ENCODE measurements at places on chromosomes 11 and 22.

DNA sequence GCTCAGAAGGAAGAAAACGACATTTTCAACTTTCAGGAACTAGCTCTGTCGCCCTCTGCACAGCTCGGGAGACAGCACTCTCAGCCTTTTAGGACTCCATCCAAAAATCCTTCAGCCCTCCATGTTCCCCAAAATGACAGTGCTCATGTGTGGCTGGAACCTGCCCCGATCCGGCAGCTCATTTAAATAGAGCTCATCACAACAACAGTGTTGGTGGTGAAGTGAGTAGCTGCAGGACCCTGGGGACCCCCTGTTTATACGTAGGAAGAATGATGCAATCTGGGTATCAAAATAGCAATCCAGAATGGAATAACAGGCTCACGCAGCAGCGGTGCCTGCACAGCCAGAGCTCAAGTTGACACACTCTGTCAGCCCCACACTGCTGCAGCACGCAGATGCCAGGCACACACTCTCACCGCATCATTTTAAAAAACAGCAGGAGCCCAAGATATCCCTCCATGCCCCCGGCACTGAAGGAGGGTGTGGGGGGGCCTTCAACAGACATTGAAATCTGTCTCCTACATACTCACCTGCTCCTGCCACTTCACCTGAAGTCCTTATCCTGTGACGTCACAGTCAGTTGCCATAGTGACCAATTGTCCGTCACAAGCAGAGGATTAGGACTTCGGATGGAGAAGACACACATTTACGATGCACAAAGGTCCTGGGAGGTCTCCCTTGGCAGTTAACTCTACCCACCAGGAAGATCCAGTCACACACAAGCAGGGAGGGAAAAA is 24.0 kb downstream of the TRIM66 start:
- no peak for DNase-seq

DNA sequence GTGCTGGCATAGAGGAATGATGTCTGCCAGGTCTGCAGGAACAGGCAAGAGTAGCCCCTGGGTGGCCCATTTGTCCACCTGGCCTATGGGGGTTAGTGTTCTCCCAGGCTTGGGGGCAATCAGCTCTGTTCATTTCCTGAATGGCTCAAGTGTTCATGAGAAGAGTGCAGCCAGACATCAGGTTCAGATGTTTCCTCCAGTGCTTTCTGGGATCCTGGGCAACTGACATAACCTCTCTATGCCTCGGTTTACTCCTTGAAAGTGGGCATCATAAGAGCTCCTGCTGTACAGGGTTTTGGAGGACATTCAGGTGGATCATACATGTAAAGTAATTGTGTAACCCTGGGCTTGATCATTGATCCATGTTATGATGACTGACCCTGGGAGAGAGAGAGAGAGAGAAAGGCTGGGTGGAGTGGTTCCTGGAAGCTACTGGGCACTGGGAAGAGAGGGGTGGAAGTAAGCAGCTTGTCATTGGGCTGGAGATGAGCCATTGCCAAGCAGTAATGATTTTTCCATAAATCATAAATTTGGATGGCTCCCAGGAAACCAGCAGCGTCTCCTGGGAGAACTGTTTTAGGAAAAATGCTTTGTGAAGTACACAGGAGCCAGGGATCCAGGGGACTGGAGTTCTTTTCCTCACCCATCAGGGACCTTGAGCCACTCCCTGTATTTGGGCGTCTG is 30.2 kb upstream of the ACCSL start:
- peak; percentile 38 for DNase-seq

GRCh38 chr11:99584830-99585229 is 564.1 kb downstream of the CNTN5 start:
- no peak for DNase-seq

DNA sequence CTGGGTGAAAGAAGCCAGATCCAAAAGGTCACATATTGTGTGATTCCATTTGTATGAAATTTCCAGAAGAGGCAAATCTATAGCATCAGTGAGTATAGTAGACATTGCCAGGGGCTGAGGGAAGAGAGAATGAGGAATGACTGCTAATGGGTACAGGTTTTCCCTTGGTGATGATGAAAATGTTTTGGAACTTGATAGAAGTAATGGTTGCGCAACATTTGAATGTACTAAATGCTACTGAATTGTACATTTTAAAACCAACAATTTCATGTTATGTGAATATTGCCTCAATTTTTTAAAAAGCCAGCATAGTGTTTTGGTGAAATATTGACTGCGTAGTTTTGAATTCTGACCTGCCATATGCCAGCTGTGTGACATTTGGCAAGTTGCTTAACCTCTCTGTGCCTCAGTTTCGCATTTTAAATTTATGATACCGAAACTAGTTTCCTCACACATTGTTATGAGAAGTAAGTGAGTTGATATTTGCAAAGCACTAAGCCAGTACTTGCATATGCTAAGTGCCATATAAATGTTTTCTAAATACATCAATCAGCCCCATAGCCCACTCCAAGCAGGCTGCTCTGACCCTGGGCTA is 75.4 kb upstream of the TMEM45B start:
- DNase-seq, result no peak

- DNase-seq, result no peak
Observed at GRCh38 chr11:73651661-73652045, 5.3 kb downstream of the PLEKHB1 start.

DNA sequence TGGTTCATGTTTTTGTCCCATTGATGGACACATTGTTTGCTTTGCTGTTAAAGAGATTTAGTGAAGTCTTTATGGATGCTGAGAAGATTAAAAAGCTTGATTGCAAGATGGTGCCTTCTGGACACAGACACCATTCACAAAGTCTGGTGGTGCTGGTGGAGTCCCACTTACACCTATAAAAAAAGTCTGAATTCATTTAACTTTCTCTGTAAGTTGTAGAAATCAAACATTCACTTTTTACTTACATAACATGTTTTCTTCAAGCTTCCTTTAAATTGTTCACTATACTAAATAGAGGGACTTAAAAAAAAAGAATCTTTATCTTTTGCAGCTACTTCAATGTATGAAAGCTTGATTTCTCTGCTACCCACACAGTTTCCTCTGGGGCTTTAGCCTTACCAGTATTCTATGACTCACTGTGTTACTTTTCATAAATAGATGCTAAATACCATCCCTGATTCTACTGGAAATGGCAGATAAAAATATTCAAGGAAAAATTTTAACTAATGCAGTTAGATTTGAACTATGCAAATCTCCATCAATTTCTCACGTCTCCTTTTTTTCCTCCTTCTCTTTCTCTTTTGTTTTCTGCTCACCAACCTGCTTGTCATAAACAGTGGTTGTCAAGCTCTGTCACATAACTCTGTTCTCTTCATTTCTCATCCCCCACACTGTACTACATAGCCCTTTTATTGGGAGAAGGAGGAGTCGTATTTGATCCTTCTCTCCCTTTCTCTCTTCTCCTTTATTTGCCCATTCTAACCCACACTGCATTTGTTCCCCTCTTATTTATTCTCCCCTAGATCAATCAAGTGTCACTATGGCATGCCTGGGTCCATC is 89.7 kb downstream of the FAM76B start:
- DNase-seq, result no peak

DNA sequence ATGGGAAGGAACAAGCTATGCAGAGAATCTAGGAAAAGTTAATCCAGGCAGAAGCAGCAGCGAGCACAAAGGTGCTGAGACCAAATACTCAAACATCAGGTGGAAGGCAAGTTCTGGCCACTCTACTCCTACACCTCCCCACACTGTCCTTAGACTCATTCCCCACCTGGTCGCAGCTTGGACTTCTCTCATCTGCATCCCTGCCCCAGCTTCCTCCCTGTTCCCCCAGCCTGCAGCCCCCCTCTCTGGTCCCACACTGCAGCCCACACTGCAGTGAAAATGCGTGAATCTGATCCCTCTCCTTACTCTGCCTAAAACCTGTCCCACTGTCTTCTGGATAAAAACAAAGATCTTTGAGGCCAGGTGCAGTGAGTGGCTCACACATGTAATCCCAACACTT is 9.1 kb downstream of the TPBGL start:
- no peak for DNase-seq

DNA sequence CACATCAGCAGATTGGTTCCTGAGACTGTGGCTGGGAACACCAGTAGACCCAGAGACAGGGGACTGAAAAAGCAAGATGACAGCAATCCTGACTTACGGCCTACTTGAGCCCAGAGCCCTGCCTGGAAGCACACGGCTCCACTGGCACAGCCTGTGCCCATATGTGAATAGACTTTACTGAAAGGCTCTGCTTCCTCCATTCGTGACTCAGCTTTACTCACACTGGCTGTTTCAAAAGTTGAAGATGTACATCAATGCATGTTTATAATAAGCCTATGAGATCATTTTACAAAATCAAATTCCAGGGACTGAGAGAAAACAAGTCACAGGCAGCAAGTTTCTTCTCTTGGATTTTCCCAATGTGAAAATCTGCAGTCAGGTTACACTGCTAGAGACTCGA is 134.6 kb upstream of the TEAD1 start:
- peak; percentile 82 for DNase-seq

GRCh38 chr11:27281740-27282590 is 81.0 kb downstream of the CCDC34 start:
- DNase-seq, result peak; percentile 55

DNA sequence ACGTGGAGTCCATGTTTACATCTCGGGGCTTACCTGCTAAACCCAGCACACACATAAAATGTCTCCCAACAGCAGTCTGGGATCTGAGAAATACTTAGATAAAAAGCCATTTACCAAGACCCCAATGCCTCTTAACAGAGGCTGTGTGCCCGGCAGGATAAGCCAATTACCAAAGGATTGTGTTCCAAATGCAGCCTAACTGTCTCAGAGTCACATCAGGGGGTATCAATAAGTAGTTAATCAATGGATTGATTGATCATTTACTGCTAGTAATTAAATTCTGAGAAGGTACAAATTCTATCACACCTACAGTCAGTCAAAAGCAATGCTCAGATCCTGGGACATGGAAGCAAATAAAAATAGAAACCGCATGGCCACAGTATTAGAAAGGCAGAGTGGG is 125.6 kb downstream of the DSCAML1 start:
- DNase-seq, result no peak

DNA sequence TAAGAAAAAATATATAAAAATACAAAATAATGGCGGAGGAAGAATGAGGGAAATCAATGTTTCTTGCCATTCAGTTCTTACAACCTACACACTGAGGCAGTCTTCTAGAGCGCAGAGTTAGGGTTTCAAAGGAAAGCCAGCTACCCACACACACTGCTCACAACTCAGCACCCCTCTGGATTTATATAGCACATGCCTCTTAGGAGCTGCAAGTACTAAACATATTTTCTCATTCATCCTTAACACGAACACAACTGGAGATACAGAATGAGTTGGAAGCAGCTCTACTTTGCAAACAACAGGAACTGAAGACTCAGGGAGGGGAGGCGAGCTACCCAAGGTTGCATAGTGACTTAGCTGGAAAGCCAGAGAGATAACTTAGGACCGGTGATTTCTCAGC is 293.8 kb downstream of the CTTN start:
- no peak for DNase-seq

GRCh38 chr22:44865193-44866057 is 113.0 kb downstream of the ARHGAP8 start:
- DNase-seq, result no peak

- no peak for DNase-seq
Observed at GRCh38 chr11:17764446-17765218, 30.1 kb downstream of the KCNC1 start.

- no peak for DNase-seq
Observed at GRCh38 chr11:46386005-46386578, 4.6 kb downstream of the MDK start.

GRCh38 chr11:121372671-121373429 is 79.3 kb upstream of the SORL1 start:
- DNase-seq, result no peak

- peak; percentile 41 for DNase-seq
Observed at GRCh38 chr11:108559904-108560303, 33.7 kb downstream of the EXPH5 start.

DNA sequence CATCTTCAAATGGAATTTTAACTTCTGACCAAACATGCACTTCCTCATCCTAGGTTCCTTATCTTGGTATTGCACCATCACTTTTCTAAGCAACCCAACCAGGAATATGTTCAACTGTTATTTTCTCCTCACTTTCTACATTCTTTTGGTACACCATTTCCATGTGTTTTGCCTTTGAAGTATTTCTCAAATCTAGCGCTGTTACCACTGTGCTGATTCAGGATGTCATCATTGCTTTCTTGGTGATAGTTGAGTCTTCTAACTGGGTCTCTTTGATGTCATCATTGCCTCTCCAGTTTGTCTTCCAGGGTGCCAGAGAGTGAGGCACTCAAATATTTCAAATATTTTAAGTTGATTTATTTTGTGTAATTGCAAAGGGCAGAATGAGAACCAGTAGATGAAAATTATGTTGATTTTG is 47.5 kb downstream of the HORMAD2 start:
- peak; percentile 7 for DNase-seq

Measured in hepatic stellate cell (primary cell).